ENCODE measurements at places on chromosomes 3 and 15. TPM values are rescaled to one million over a fixed set of nuclear protein-coding genes. Genes with fewer than 3 reads are reported as not detected.

- no peak for DNase-seq
These were observed 498.6 kb downstream of the ZPLD1 start for GRCh38 chr3:102933377-102933776.

DNA sequence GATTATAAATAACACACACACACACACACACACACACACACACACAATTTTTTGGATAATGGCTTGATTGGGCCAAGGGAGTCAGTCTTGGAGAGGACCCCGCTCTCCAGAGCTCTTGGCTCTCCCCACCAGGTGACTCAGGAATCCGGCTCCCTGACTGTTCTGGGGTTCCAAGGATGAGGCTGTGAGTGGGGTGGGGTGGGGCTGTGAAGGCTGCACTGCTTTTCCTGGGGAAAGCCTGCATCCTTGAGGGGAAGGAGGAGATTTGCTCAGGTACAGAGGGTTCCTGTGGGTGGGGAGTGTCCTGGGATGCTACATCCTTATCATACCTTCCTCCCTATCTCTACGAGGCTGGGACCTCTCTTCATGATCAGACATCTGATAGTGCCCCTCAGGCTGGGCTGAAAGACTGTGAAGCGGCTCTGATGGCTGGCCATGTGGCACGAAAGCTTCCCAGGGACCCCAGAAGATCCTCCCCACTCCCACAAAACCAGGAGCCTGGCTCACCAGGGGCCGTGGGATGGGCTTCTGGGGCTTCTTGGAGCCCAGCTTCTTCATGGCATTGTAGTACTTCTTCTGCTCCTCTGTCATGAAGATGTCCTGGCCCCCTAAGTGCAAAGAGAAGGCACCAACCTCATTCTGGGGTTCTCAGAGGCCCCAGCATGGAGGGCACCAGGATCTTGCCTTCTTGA is 59.2 kb downstream of the EXOG start:
- DNase-seq: no peak

DNA sequence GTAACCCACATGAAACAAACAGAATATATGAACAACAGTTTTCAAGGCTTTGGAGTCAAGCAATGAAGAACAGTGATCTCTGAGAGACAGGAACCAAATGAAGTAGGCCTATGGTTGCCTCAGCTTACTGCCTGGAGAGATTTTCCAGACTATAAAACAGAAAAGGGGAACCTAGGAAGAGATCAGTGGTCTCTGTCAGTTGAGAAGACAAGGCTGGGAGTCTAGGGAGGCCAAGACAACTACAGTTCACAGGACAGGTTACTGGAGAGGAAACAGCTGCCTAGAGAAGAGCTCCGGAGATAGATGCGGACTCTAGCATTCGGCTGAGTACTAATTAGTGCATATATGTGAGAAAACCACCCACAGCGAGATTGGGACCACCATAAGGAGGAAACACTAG is 87.7 kb downstream of the PLCH1 start:
- DNase-seq: no peak

GRCh38 chr3:131738095-131738494 is 235.3 kb upstream of the MRPL3 start:
- DNase-seq: no peak

DNA sequence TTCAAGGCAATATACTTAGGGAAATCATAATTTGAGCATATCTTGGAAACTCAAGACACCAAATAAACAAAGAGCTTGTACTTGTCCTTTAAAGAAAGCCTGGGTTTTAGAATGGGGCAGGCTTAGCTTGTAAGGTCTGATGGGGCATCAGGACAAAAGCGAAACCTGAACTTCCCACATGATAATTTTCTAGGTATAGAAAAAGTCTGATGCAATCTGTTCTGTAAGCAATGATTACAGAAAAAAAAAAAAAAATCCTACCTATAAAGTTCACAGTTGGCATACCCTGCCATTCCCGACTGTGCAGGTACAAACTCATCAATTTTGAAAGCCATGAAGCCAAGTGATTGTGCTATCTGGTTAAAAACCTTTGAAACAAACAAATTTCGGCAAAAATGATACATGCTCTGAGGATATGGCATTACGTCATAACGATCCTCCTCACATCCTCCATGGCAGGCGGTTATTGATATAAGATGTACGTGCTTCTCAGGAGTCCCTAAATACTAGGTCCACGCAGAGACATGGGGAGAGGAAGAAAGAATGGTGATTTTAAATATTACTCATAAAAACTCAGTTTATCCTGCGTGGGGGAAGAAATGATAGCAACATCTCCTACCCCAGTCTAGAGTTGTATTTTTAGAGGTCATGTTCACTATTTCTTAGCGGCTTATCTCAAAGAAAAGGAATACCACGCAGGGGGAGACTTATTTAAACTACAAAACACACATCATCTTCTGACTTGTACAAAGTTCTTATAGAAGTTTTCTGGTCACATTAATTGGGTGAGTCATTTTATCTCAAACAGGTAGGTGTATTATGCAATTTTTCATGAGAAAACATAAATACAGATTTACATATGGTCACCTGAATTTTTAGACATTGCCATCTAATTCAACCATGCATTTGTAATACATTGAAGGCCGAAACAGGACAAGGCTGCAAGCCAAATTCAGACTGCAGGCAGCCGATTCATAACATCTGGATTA is 27.0 kb downstream of the MB21D2 start:
- no peak for DNase-seq

- DNase-seq: no peak
These were observed 150.7 kb downstream of the AKAP13 start for GRCh38 chr15:85531083-85531482.

- DNase-seq: no peak
These were observed 89.6 kb downstream of the TM4SF4 start for GRCh38 chr3:149564079-149564478.

- DNase-seq: no peak
These were observed 1.9 kb upstream of the ADPGK start for GRCh38 chr15:72785432-72785831.

- DNase-seq: no peak
These were observed 209.0 kb downstream of the EFHB start for GRCh38 chr3:19725000-19725399.

GRCh38 chr3:50961386-50961785 is 286.7 kb downstream of the DOCK3 start:
- no peak for DNase-seq

- no peak for DNase-seq
These were observed 23.5 kb upstream of the APEH start for GRCh38 chr3:49650637-49651036.

- no peak for DNase-seq
These were observed 15.4 kb downstream of the HHLA2 start for GRCh38 chr3:108311797-108312196.

GRCh38 chr3:37291275-37291700 is 116.9 kb upstream of the LRRFIP2 start:
- no peak for DNase-seq

DNA sequence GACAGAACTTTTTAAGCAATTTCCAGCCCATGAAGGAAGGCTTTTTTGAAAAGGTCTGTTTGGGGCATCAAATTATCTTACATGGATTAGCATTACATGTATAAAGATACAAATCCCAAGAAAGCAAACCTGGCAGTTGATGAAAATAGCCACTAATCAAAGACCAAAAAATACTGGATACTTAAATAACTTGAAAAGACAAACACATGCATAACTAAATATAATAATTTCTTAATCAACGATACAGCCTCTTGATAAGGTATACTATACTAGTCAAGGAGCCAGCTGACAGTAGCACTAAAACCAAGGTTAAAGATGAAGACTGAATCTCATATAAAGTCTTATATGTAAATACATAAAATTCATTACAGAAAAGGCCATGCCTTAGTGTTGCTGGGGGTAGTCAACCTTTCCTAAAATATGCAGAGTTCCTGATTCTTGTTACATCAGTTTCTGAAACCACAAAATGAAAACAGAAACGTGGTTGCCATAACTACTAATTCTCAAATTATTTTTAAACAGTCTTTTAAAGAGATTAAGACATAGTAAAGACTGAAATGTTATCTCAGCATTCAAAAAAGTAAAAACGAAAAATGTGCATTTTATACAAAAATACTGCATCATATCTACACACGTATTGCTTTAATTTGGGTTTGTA is 2.0 kb downstream of the ANKRD28 start:
- DNase-seq: no peak

DNA sequence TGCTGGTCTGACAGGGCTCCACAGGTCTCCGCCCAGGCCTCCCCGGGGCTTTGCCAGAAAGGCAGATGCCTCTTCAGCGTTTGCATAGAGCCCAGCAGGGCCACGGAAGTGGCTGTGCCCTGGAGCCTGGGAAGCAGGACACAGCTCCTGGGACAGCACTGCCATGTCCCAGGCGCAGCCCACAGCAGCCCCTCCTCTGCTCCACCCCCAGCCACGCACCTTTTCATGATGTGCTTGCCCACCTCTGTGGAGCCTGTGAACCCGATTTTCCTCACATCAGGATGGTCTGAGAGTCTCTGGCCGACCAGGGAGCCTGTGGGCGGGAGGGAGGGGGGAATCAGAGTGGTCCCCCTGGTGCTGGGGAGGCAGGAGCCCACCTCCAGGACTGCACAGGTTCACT is 33.9 kb upstream of the SLC41A3 start:
- DNase-seq: no peak

DNA sequence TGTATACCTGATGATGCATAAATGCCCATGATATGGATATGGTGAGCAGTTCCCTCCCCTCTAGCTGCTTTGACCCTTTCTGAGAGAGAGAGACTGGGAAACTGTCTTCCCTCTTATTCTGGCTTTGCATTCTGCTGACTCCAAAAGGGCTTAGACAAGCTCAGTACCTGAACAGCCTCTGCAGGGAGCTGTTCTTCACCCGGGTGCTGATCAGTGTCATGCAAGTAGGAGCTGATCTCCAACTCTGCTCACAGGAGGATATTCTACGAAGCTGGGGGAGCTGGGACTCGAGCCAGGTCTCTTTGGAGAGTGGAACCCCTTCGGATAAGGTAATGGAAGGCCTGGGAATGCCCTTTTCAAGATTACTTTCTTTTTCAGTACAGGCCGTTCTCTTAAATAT is 237.1 kb downstream of the RYR3 start:
- no peak for DNase-seq

- no peak for DNase-seq
These were observed 1106.4 kb downstream of the SI start for GRCh38 chr3:163971861-163972260.

DNA sequence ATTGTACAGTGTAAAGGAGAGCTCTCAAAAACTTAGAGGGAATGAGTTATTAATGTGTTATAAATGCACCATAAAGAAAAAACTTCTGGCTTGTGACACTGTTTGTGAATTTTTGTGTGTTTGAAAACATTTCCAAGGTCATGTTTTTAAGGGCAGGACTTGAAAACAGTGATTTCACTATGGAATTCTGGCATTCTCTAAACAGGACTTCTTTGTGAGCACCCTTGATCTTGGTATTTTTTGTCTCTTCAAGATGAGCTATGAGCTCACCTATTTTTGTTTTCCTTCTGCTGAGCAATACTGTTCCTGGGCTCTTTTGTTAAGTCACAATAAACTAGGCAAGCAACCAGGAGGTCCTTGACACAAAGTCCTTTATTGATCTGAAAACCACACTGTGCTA is 284.4 kb downstream of the RBMS3 start:
- DNase-seq: no peak

- DNase-seq: no peak
These were observed 87.2 kb downstream of the TJP1 start for GRCh38 chr15:29734917-29735572.

DNA sequence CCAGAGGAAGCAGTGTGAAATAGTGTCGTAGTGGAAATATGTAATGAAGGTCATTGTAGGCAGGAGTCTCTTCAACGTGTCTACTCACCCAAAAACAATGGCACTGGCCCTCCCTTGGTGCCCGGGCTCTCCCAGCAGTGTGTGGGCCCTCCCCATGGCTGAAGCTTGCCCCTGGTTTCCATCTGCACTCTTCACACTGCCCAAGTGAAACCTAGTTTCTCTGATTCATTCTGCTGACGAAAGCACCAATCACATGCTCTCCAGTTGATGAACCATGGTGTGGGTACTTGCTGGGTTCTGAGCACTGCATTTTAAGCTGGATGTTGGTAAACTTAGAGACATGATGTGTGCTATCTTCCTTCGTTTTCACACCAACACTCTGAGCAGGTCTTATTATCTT is 61.0 kb upstream of the AGBL1 start:
- no peak for DNase-seq

- DNase-seq: no peak
These were observed 887.8 kb downstream of the IGSF11 start for GRCh38 chr3:118146658-118147375.

Gene CD47
- total RNA-seq: 58.0 TPM

Gene ELP6
- 23.9 TPM for total RNA-seq

Gene GATA2
- total RNA-seq: 11.4 TPM

Gene DZIP3
- 7.9 TPM for total RNA-seq

Gene FAM98B
- total RNA-seq: 18.3 TPM

Gene ITGA11
- total RNA-seq: 10.6 TPM

Gene FNDC3B
- total RNA-seq: 181 TPM

Gene KIF7
- 12.6 TPM for total RNA-seq

Gene LRRC2
- 6.9 TPM for total RNA-seq

Gene CGNL1
- 4.7 TPM for total RNA-seq

Gene MCTP2
- 24.6 TPM for total RNA-seq
